Left renal cortex interstitium (tissue), 4 donors: ENCODE measurements at places on chromosomes 4 and X. TPM values are rescaled to one million over a fixed set of nuclear protein-coding genes. Genes with fewer than 3 reads are reported as not detected.

The ZFYVE28 gene
- polyA plus RNA-seq, result 2.5 TPM

GRCh38 chr4:110275871-110276270 lies 77.5 kb upstream of the ELOVL6 start:
- no peak for DNase-seq

- DNase-seq, result no peak
These were observed 238.1 kb downstream of the PALLD start for GRCh38 chr4:168734703-168735678.

The AP1S2 gene
- 48.3 TPM for polyA plus RNA-seq

GRCh38 chr4:4941751-4942150 lies 77.5 kb downstream of the CYTL1 start:
- no peak for DNase-seq

DNA sequence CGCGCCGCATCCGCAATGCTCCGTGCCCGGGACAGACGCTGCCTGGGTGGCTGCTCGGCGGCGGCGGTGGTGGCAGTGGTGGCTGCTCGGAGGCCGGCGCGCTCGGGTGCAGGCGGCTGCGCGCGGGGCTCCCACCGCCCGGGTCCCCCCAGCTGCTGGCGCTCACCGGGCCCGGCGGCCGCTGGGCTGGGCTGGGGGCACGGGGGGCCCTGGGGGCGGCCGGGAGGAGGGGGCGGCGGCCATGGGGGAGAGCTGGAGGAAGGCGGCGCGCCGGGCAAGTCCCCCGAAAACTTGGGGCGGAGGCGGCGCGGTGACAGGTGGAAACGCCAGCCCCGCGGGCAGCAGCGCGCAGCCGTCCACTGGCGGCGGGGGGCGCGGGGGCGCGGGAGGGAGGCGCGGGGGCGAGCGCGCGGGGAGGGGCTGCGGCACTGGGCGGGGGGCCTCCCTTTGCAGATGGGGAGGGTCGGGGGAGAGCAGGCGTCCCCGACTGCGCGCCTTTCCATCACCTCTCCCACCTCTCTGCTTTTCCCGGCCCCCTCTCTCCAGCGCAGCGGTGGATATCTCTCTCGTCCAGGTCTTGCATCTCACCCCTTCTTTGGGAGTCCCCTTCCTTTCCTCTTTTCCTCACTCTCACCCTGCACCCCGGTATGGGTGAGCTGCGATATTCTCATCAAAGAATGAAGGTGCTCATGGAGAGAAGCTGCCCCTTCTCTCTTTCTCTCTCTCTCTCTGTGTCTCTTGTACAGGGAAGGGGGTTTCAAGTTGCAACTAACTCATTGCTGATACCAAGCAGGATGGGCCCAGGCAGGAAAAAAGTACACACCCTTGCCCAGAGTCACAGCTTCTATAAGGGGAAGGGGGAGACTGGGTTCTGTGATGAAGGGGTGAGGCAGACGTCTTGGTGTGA lies 83.7 kb upstream of the DHRSX start:
- no peak for DNase-seq

- no peak for DNase-seq
These were observed 67.6 kb downstream of the MFAP3L start for GRCh38 chr4:169958629-169959028.

- DNase-seq, result no peak
These were observed 11.8 kb downstream of the PCDH10 start for GRCh38 chr4:133160853-133161252.
